ENCODE measurements at places on chromosomes 7 and 10. TPM values are rescaled to one million over a fixed set of nuclear protein-coding genes. Genes with fewer than 3 reads are reported as not detected.

- no peak for DNase-seq
These were observed 19.3 kb downstream of the MYOF start for GRCh38 chr10:93462881-93463280.

- DNase-seq, result no peak
These were observed 115.7 kb downstream of the MAD1L1 start for GRCh38 chr7:2116989-2117591.

DNA sequence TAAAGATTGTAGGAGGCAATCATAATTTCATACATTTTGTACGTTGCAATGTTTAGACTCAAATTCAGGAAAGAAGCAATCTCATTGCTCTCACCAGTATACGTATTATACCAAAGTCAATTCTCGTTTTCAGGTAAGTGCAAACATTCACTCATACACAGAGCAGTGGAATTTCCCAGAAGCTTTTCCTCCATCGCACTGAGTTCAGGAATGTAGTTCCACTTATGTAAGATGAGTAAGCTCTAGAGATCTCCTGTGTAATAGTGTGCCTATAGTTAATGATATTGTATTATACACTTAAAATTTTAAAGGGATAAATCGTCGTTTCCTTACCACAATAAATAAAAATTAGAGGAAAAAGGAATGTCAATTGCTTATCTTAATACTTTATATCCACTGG is 470.8 kb upstream of the KCND2 start:
- DNase-seq, result no peak

GRCh38 chr7:81839708-81840369 is 70.0 kb upstream of the HGF start:
- DNase-seq, result no peak

- DNase-seq, result peak; percentile 47
These were observed 148.4 kb upstream of the LRGUK start for GRCh38 chr7:133978502-133979295.

- no peak for DNase-seq
These were observed 40.1 kb upstream of the PPP1R17 start for GRCh38 chr7:31646942-31647341.

- DNase-seq, result peak; percentile 27
These were observed 52.0 kb downstream of the P4HA1 start for GRCh38 chr10:73044378-73045285.

- peak; percentile 44 for DNase-seq
These were observed 7.0 kb upstream of the TET1 start for GRCh38 chr10:68553138-68553537.

- DNase-seq, result no peak
These were observed 223.7 kb downstream of the BUB3 start for GRCh38 chr10:123377883-123378282.

DNA sequence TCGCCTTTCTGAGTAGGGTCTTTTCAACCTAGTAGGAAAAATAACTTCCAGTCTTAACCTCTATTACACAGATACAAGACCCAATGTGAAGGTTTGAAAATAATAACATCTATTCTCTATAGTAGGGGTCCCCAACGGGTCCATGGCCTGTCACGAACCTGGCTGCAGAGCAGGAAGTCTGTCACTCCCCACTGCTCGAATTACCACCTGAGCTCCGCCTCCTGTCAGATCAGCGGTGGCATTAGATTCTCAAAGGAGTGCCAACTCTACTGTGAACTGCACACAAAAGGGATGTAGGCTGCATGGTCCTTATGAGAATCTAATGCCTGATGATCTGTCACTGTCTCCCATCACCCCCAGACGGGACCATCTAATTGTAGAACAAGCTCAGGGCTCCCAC is 7.4 kb downstream of the YWHAG start:
- DNase-seq, result no peak

- no peak for DNase-seq
These were observed 238.8 kb downstream of the POLR1F start for GRCh38 chr7:19470031-19470430.

DNA sequence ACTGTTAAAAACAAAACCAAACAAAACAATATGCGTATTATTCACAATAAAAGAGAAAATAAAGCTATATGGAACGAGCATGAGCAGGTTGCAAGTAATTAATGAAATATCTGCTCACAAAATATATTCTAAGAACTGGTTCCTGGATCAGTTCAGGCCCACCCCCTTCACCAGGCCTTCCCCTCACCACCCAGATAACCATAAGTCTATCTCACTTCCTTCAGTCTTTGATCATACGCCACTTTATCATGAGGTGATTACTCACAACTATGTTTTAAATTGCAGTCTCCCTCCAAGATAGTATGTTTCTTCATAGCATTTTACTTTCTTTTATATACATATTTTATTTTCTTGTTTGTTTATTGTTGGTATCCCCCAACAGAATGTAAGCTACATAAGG is 263.1 kb upstream of the HGF start:
- DNase-seq, result no peak

DNA sequence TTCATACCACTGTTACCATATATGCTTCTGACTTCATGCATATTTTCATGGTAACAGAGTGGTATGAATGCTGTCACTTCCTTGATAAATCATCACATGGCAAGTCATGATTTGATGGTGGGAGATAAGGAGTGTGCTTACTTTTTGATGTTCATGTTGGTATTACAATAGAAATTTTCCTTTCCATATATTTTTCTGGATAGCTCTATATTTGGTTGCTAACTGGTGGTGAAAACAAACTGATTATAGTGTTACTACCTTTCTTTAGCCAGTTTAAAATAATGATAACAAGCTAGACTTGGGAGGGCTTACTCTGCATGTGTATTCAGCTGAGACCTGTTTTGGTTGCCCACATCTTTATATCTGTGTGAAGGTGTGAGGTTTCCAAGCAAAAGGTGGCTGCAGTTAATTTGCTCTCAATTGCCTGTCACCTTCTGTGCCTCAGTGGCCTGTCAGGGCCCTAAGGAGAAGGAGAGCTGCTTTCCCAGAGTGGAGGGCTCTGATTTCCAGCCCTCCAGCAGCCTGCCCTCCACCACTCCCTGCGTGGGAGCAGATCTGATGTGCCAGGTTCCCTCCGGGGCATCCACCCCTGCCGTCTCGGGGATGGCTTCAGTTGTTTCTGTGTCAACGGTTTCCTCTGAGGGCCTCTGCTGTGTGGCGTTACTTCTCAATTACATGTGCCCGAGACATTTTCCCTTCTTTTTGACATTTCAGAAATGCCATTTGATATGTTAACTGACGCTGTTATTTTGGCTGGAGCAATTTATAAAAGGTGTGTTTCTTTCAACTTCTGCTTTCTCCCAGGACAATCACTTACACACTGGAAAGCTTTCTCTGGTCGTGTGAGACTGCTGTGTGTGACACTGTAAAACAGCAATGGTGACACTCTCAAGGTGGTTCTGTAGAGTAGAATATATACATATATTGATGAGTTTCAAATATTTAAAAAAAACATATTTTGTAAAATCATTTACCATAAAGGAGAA is 107.7 kb upstream of the KLF6 start:
- DNase-seq, result no peak

DNA sequence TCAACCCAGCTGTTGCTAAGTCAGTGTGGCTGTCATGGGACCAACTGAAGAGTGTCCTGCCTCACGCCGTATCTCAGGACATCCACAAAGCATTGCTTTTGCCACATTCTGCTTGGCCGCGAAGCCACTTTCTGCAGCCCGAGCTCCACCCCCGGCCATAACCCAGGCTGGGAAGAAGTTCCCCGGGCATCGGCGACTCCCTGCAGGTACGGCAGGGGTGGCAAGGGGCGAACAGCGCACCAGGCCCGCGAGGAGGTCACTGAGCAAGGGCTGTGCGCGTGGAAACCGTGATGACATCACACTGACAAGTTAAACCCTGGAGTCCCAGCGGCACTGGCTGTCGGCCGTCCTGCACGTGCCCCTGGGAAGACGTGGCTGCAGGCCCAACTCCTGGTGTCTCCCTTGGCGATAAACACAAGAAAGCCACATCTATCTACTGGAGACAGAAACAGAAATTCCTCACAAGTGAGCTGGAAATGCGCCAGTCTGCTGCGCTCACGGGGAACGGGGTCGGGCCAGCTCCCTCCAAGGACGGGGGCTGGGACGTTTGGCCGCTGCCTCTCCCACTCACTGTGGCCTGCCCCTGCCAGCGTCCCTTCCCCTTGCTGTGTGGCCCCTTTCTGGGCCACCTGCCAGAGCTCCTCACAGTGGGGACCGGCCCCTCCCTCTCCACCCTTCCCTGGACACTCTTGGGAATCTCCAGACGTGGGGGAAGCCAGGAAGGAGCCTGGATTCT is 326.3 kb downstream of the DNAJB6 start:
- DNase-seq, result peak; percentile 68

DNA sequence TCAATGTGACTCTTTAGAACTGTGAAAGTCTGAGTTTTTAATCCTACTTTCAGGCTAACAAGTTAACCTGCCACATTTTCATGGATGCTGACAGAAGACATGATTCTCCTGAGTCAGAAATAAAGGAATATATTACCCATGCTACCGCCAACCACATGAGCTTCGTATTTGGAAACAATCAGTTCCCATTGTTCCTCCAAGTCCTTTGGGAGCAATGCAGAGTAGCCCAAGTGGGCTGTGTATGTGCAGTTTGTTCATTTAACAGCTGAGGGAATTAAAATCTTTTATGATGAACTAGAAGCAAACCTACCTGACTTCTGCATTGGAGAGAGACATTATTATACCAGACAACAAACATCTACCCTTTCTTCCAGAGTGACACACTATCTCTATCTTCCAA is 169.3 kb upstream of the BET1 start:
- DNase-seq, result no peak

GRCh38 chr7:47968847-47969774 is 10.3 kb downstream of the HUS1 start:
- DNase-seq, result peak; percentile 88

DNA sequence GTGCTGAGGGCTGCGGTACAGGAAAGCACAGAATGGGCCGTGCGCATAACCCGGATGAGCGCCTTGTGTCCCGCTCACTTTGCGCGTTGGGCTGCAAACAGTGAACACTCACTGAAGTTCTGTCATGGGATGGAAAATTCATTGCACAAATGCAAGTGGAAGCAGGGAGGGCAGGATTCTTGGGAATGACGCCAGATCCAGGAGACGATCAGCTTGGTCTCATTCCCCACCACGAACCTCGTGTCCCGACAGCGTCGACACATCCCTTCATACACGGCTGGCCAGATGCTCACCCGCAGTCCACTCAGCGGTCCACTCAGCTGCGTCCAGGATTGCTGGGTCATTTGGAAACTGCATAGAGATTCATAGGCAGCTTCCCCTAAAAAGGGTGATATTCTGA is 607.1 kb downstream of the SDK1 start:
- no peak for DNase-seq

GRCh38 chr7:102024005-102024768 is 206.8 kb downstream of the CUX1 start:
- DNase-seq, result no peak

DNA sequence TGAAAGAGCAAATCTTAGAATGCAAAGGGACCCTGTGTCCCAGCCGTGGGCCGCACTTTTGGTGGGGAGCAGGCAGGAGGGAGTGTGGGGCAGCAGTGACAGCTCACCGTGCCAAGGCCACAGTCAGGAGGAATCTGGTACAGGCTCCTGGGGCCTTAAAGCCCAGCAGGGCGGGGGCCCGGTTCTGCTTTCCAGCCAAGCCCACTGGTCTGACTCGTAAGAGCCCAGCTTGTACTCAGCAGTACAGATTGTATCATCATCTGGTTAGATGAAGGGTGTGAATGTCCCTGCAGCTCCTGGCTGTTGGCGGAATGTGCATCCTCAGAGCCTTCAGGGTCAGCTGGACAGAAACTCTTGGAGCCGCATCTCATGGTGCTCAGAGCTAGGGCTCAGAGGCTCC is 30.5 kb upstream of the TRIM8 start:
- no peak for DNase-seq

DNA sequence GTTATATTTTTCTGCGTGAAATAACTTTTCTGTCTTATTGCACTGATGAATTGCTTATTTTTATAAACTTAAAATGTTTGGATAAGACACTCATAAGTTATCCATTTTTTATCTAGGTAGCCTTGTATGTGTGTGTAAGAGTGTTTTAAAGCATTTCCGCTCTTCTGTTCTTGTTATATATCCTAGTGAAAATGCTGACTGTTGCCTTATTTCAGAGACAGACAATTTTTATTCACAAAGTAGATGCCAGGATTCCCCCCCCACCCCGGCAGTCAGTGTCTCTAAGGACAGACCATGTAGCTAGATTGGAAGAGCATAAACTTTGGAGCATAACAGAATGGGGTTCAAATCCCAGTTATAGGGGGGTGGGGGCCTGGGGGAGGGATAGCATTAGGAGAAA is 1.6 kb downstream of the SMC3 start:
- DNase-seq, result no peak

DNA sequence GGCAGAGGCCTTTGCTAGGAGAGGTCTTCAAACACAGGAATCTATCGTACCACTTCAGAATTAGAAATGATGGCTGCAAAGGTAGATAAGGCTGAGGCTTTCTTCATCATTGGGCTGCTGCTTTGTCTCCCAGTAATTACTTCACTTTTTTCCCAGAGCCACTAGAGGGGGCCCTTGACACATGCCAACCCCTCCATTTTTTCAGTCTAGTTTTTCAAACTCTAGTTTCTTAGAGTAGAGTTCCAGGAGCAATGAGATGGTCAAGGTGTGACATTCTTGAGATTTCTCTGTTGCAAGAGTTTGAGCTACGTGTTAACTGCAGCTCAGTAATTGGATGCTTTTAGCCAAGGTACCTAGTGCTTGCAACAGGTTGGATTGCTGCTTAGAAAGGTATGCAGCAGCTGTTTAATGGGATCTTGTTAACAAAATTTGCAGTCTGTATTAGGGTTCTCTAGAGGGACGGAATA is 33.8 kb upstream of the RBM20 start:
- peak; percentile 66 for DNase-seq

The ANTXRL gene
- not detected for total RNA-seq

The DNAJC9 gene
- 32.0 TPM for total RNA-seq

The CYP3A4 gene
- not detected for total RNA-seq

The GPR15LG gene
- total RNA-seq, result not detected

The GPRIN2 gene
- total RNA-seq, result 4.3 TPM

The PNLIPRP1 gene
- not detected for total RNA-seq

The GPR37 gene
- 20.0 TPM for total RNA-seq

The SPDYE16 gene
- not detected for total RNA-seq

The OR13A1 gene
- total RNA-seq, result not detected

The GSTO2 gene
- 20.6 TPM for total RNA-seq

The CALD1 gene
- 95.0 TPM for total RNA-seq

The RALA gene
- total RNA-seq, result 15.1 TPM
